Activated naive CD4-positive, alpha-beta T cell (primary cell): ENCODE measurements at places on chromosomes 12 and 14.

DNA sequence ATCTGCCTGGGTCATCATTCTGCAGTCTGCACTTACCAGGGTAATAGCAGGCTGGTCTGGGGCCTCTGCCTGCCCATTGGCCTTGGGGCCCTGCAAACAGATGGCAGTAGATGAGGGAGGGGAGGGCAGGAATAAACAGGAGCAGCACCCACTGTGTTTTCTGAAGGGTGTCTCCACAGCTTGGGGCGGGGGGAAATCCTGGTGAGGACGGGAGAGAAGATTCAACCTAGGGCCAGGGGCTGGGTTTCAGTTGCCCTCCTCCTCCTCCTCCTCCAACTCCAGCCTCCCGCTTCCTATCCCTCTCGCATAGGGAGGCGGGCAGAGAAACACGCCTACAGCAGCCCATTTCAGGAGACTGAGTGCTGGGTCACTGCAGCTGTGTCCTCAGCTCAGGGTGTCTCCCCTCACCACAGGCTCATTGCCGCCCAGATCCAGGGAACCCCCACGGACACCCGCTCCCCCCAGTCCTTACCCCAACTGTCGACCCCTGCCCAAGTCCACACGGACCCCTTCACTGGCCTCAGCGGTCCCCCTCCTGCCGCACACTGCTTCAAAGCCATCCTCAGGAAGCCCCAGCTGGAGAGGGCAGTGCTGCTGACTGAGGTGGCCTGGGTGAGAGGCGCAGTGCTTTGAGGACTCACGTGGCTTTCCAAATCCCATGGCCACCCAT lies 9.1 kb upstream of the KRT80 start:
- no peak for DNase-seq

DNA sequence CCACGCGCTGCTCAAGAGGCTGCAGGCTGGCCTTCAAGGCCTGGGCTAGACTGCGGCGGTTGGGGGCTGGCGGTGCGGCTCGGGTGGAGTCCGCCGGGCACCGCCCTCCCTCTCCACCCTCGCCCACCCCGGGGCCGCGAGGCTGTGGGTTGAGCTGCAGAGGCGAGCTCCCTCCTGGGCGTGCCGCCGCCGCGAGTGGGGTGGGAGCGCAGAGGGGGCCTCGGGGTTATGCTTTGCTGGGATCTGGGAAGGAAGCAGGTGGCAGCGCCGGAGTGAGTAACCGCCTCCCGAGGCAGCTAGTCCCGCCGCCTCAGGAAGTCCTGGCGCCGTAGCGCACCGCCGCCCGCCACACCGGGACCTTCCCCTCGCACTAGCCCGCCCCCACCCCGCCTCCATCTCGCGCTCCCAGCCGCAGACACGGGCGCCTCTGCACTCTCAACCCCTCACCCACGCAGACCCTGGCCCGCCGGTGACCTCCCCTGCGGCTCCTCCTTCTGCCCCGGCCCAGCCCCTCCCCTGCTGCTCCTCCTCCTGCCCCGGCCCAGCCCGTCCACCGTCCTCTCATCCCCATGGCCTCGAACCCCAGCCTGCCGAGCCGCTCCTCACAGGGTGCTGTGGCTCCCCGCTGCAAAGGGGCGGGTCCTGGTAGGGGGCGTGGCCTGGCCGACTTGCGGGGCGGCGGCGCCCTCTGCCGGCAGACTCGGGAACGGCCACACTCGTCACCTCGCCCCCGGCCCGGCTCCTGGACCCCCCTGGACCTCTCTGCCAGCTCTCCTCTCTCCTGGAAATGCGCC lies 16.6 kb downstream of the TAMALIN start:
- peak; percentile 88 for DNase-seq

DNA sequence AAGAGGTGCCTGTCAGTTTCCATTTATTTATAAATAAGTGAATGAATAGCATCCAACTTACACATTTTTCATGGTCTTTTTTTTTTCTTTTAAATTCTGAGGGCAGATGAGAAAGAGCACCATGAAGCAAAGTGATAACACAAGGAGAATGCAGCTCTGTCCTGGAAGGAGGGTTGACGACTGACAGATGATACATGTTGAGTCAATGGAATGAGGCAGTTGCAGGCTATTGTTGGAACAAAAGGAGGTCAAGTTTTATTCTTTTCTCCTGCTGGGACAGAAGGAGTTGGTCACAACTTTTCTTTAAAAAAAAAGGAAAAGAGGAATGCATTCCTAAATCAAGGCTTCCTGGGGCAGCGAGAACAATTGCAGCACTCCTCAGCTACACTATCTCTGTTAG lies 119.9 kb upstream of the PLEKHG7 start:
- no peak for DNase-seq

- no peak for DNase-seq
Measured at GRCh38 chr12:53976172-53976822, 1.5 kb upstream of the HOTAIR start.

DNA sequence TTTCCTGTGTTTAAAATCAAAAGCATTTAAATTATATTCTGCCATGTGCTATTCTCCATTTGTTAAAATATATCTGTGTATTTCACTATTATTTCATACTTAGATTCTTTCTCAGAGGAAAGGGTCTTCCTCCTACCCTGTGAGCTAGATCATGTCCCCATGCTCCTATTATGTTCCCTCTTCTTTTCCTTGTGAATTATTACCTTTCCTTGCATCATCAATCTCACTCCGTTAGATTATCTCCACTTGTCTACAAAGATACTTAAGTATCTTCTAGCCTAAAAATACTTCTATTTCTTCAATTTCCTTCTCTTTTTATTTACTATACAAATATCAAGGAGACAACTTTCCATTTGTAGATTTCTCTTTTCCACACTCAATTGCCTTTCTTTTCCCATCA lies 146.5 kb downstream of the FOXG1 start:
- DNase-seq = no peak

- no peak for DNase-seq
Measured at GRCh38 chr12:54173066-54173726, 15.6 kb downstream of the SMUG1 start.

- no peak for DNase-seq
Measured at GRCh38 chr12:103687253-103687652, 100.2 kb downstream of the STAB2 start.

GRCh38 chr14:47705683-47706082 lies 30.3 kb upstream of the MDGA2 start:
- no peak for DNase-seq

DNA sequence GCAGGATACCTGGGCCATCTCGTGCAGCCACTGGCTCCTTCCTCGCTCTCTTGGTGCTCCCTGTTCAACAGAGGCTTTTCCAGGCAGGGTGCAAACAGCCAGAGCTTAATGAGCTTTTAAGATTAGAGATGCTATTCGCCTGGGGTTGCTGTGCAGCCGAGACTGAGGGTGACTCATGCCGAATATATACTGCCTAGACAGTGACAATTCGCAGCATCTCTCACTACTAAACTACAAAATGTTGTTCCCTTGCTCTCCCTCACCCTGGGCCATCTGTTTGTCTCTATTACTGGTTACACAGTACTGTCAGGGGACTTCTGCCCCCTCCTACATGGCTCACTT lies 26.0 kb upstream of the TESC start:
- no peak for DNase-seq

DNA sequence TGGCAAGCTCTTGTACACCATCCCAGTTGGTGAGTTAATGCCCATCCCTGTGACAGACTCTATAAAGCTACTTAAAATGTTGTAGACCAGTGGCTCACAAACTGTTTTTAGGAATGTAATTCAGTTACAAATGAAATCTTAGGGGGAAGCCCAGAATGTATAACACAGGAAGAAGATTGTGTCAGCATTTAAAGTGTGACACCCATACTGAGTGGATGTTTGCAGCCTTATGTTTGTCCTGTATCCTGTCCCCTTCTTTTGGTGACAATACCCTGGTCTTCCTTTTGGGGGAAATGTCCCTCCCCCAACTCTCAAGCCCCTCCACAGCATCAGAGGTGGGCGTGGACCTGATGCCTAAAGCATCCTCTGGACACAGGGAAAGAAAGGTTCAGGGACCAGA lies 47.6 kb upstream of the FAM222A start:
- DNase-seq = no peak

DNA sequence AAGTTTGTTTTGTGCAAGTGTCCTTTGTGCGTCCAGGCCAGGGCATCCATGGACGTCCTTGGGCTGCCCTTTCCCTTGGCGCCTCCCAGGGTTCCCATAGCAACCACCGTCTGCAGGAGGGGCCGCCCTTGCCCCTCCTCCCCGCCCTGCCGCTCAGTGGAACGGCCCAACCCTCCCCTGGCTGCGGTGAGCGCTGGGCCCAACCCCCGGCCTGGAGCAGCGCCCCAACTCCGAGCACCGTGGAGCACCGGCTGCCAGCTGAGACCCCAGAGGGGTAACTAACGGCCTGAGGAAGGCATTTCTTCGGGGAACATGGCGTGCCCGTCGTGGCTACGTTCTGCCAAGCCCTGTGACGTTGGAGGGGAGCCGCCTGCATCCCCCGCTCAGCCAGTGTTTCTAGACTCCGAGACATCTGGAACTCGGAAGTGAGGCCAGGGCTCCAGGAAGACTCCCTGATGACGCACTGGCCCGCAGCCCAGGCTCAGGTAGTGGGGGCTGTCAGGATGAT lies 5.3 kb upstream of the ACACB start:
- DNase-seq = no peak

GRCh38 chr14:71320734-71321573 lies 413.7 kb downstream of the PCNX1 start:
- peak; percentile 45 for DNase-seq
